ENCODE measurements at places on chromosomes 3 and 15.

DNA sequence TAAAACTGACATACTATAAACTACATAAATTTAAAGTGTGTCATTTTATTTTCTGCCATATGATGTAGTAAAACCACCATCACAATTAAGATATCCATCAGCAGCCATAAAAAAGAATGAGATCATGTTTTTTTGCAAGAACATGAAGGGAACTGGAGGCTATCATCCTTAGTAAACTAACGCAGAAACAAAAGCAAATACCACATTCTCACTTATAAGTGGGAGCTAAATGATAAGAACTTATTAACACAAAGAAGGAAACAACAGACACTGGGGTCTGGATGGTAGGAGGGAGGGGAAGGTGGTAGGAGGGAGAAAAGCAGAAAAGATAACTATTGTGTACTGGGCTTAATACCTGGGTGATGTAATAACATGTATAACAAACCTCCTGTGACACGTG, 24.6 kb downstream of the CCDC14 start:
- no peak for DNase-seq

DNA sequence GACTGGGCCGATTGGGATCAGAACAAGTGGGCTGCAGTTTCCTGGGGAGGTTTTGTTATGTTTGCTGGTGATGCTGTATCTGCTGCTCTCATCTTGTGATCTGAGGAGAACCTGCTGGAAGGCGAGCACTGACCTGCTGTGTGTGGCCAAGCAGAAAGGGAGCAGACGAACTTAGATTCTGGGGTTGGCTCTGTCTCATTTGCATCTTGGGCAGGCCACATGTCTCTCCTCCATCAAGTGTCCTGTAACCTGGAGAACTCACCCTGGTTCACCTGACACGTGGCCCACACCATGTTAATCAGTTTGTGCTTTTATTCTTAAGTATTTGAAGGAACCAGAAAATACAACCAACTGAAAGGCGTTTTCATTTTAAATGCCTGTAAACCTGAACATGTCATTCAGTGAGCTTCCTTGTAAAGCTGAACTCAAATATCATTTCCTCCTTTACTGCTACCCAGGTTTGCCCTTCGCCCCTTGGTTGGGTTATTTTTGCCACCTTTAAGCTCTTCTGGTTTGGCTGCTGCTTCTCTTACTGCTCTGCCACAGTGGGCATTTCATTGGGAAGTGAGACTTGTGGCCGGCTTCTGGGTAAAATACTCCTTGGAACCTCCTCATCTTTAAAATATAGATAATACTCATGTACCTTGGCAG, 33.5 kb upstream of the TRAK1 start:
- no peak for DNase-seq

- DNase-seq: no peak
Measured at GRCh38 chr15:99453637-99454030, 112.2 kb upstream of the MEF2A start.

- DNase-seq: peak; percentile 73
Measured at GRCh38 chr3:117660941-117661817, 951.6 kb downstream of the TUSC7 start.

- DNase-seq: peak; percentile 83
Measured at GRCh38 chr3:56131974-56132590, 336.2 kb downstream of the ERC2 start.

- no peak for DNase-seq
Measured at GRCh38 chr3:81277853-81278252, 483.6 kb downstream of the GBE1 start.

- DNase-seq: no peak
Measured at GRCh38 chr3:39750712-39751111, 58.7 kb upstream of the MYRIP start.

DNA sequence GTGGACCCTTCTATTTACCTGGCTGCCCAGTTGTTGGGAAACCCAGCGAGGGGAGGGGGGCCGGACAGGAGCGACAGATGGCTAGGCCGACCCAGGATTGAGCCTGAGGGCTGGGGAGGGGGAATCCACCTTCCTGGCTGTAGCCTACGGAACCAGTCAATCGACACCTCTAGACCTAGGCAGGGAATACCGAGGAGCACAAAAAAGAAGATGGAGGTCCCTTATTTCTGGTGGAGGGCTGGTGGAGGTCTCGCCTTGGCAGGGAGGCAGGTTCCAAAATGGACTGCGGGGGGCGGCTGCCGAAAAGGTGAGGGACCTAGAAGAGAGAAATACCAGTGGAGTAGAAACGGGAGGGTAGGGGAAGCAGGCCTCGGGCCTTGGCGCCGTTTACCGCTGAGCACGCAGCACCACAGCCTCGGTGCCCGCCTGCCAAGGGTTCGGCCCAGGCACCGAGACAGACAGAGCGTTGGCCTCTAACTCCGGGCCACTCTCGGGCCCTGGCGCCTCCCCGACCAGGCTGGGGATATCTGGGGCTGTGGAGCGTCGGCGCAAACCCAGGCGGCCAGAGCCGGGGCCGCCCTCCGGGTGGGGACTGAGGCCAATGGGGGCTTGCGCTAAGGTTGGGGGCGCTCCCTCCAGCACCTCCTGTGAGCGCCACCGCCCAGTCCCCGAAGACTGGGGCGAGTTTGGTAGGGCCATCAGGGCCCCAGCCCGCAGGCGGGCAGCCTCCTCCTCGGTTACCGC, 1.6 kb downstream of the ANKRD63 start:
- no peak for DNase-seq

DNA sequence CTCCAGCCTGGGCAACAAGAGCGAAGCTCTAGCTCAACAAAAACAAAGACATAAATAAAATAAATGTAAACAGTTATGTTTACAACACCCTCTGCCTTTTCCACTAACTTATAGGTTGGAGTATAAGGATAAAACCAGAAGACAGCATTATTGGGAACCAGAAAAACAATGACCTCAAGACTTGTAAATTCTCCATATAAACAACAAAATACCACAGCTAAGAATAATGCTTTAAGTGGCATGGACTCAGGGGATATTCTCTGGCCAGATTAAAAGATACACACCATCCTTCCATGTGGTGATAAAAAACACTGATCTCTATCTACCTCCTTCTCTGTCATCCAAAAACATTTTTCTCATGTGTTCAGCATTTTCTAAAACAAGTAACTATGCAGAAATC, 500.6 kb downstream of the MAGI1 start:
- no peak for DNase-seq

- DNase-seq: peak; percentile 28
Measured at GRCh38 chr3:123258811-123259420, 57.2 kb downstream of the SEC22A start.

- DNase-seq: no peak
Measured at GRCh38 chr15:48112242-48112641, 8.5 kb upstream of the SLC24A5 start.

DNA sequence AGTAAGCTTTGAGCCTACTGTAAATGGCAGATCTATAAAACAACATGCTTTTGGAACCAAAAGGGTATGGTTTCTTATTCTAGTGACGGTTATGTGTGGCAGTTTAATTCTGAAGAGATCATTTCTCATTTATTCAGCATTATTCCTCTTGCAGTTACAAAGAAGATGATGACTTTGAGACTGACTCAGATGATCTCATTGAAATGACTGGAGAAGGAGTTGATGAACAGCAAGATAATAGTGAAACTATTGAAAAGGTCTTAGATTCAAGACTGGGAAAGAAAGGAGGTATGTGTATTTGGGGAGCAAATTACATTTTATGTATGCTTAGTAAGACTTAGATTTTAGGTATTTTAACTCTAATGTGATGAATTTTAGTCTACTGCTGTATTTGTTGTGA, 41.5 kb downstream of the CHD2 start:
- no peak for DNase-seq

- DNase-seq: no peak
Measured at GRCh38 chr15:82031871-82032270, 13.9 kb downstream of the MEX3B start.

- DNase-seq: no peak
Measured at GRCh38 chr3:126284258-126284904, 72.8 kb downstream of the KLF15 start.
